ENCODE measurements at places on chromosomes 6 and 20. TPM values are rescaled to one million over a fixed set of nuclear protein-coding genes. Genes with fewer than 3 reads are reported as not detected.
A peak's percentile ranks its signal among the peaks of the same experiment; 100 is the strongest.

- DNase-seq = no peak
Observed at GRCh38 chr6:51678905-51679620, 408.4 kb downstream of the PKHD1 start.

- no peak for DNase-seq
Observed at GRCh38 chr6:14897831-14898230, 348.0 kb upstream of the JARID2 start.

- no peak for DNase-seq
Observed at GRCh38 chr6:111866857-111867256, 6.4 kb downstream of the FYN start.

Gene BPIFB4
- not detected for total RNA-seq

- no peak for DNase-seq
Observed at GRCh38 chr6:3683331-3683730, 68.2 kb downstream of the PXDC1 start.

GRCh38 chr20:35508493-35509218, 20.8 kb downstream of the C20orf173 start:
- DNase-seq = no peak

Gene WFDC5
- total RNA-seq = not detected

GRCh38 chr6:82711971-82712370, 348.4 kb downstream of the TPBG start:
- DNase-seq = peak; percentile 61

Gene NOTCH4
- total RNA-seq = 0.77 TPM

DNA sequence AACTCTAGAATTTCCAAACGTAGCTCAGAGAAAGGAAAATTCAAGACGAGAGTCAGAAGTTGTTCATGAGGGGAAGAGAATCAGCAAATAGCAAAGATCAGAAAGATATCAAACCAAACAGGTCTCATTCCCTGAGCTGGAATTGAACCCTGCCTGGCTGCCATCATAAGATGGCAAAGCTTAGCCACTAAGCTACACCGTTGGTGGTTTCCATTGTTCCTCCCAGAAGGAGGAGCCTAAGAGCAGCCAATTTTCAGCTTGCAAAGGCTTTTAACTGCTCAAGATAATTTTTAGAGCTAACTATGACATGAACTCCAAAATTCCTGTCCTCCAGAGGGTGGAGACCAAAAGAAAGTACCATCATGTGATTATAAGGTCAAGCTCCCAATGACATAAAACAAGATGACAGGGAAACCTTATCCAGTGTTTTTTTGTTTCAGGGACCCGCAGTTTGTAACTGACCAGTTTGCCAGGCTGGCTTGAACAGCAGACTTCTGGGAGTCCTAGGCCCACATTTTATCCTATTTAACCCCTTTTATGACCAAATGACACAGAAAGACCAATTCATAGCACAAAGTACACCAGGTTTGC, 55.9 kb downstream of the COL11A2 start:
- DNase-seq = no peak

Gene SLC12A5
- total RNA-seq = 0.50 TPM

- DNase-seq = no peak
Observed at GRCh38 chr6:137522831-137523230, 28.6 kb upstream of the OLIG3 start.

GRCh38 chr20:62819494-62820174, 2.8 kb downstream of the COL9A3 start:
- peak; percentile 69 for DNase-seq

GRCh38 chr6:24283043-24283985, 74.5 kb downstream of the DCDC2 start:
- peak; percentile 81 for DNase-seq

GRCh38 chr6:11865680-11866300, 87.2 kb upstream of the ADTRP start:
- peak; percentile 50 for DNase-seq

Gene BMP2
- 15.9 TPM for total RNA-seq

GRCh38 chr20:3704087-3704486, 8.3 kb downstream of the SIGLEC1 start:
- no peak for DNase-seq

Gene DTD1
- total RNA-seq = 50.8 TPM

DNA sequence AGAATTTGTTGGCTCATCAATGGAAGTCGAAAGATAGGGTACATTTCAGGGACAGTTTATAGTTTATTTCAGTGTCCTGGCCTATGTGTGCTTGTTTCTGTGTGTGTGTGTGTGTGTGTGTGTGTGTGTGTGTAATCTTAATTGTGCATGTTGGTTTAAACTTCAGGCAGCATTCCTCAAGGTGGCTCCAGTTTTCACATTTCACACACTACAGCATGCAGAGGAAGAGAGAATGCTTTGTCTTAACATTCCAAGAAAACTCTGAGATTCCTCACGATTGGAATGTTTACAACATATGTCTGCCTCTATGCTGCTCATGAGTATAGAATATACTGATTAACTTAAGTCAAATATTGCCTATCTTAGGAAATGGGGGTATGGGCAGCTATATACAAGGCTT, 332.6 kb upstream of the EPHA7 start:
- no peak for DNase-seq

DNA sequence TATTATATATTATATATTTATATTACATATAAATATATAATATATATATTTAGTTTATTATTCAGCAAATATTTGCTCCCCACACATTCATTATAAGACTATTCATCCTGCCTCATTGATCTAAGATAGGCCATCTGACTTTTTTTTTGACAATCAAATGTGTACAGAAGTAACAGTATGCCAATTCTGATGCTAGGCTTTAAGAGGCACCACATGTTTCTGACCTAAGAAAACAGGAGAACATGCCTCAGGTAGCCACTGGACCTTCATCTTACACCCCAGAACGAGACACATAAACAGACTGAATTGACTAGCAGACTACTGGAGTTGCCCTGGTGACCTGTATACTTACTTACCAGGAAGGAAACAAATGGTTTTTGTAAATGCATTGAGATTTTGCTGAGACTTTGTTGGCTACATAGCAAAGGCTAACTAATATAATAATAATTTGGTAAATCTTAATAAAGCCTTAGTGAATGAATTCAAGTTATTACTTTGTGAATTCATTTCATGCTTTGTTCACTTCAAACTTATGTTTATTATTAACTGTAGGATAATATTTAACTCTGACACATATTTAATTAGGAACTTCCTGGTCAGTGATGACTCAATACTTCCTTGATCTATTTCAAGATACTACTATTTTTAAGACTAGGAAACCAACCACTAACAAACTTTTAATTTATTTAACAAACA, 13.4 kb upstream of the MYO6 start:
- DNase-seq = peak; percentile 26

- DNase-seq = no peak
Observed at GRCh38 chr6:139131736-139132280, 3.1 kb upstream of the HECA start.

Gene RBBP8NL
- not detected for total RNA-seq

GRCh38 chr20:57251344-57251743, 15.1 kb downstream of the BMP7 start:
- no peak for DNase-seq

Gene TFAP2D
- total RNA-seq = not detected

DNA sequence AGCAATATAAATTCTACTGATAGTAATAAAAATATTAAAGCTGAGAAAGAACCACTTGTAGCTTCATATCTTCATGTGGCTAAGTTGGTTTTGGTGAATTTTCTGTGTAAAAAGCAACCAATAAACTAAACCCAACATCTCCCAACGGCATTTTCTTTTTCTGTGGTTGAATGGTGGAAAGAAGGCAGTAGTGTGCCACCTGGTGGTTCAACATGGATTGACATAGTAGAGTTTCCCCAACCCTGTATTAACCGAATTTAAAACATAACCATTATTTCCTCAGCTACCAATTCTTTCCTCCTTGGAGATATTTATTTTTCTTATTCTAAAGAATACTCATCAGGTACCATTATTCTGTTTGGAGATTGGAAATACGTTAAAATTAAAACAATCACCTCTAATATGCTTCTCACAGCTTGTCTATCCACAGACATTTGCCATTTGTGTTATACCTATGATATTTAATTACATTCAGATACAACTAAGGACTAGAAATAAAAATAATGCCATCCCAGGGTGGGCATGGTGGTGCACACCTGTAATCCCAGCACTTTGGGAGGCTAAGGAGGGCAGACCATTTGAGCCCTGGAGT, 117.1 kb upstream of the EEF1E1 start:
- peak; percentile 69 for DNase-seq

DNA sequence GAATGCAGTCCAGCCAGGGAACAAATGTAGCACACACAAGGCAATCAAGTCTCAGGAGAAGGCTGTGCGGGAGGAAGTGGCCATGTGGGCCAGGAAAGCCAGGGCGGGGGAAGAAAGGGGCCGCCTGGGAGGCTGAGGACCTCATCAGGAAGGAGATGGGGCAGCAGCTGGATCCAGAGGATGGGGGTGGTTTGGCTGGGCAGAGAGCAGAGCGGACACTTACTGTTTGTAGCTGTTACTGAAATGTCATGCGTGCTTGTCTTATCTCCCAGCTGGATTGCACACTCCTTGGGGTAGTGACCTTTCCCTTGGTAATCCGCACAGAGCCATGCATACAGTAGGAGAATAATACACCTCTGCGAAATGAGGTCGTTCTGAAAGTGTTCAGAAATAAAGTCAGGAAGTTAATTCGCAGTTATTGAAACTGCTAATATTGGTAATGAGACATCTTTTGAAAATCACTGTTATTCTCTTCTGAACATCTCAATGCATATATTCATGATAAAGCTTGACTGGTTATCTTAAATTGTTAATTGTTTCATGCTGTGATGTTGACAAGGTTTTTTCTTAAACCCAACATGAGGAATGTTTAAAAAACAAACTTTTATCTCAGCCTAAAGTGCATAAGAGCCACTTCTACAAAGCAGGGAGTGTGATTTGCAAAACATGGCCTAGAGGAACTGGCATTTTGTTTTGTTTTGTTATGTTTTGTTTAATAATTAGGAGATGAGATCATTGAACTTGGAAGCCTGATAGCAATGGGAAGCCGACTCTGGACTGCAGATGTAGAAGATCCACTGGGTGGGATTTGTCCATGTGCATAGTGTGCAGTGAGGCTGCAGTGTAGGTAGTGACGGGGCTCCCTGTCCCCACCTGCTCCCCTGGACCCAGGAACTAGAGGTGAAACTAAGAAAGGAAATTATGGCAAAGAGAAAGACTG, 18.0 kb upstream of the MAP3K4 start:
- DNase-seq = peak; percentile 80

- DNase-seq = peak; percentile 58
Observed at GRCh38 chr6:106097411-106098231, 11.5 kb downstream of the PRDM1 start.

DNA sequence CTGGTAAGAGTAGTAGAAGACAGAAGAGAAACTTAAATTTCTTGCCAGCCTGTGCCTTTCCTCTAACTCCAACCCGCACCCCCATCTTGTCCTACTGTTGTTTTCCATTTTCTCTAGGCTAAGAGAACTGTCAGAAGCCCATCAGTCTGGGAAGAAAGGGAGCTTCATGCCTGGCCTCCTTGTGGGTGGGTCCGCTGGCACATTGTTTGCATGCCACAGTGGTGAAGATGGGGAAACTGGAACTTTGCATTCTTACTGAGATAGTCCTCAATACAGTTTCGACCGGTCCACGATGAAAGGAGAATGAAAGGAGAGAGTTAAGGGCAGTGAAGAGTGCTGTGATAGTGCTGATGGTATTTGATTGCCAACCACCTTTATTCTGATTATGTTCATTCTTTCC, 103.1 kb downstream of the TCP11 start:
- DNase-seq = no peak

DNA sequence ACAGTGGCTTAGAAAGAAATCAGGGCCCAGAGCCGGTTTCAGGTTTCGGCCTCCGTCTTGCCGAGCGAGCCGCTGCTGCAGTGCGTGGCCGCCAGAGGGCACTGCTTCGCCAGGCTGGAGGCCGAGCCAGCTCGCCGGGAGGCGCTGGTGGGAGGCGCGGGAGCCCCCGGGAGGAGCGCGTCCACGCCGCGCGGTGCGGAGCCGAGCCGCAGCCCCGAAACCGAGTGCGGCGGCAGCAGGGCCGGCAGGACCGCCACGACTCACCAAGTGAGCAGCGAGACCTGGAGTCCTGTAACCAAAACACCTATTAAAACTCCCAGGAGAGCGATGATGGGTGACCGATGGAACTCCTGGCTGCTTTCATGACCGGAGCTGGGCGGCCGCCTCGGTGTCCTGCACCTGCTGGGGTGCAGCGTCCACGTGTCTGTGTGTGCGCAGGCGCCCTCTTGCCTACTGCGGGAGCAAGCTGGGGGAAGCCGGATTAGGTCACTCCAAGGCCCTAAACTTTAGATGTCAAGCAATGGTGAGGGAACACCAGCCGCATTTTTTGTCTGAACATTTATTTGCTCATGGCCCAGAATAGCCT, 186.9 kb upstream of the UST start:
- peak; percentile 72 for DNase-seq

- peak; percentile 72 for DNase-seq
Observed at GRCh38 chr6:53128842-53129241, 19.8 kb downstream of the GCM1 start.

- DNase-seq = no peak
Observed at GRCh38 chr6:99287523-99287922, 62.0 kb downstream of the FAXC start.

Gene HLA-DMA
- 12.1 TPM for total RNA-seq

Gene PRDM1
- total RNA-seq = 5.4 TPM

DNA sequence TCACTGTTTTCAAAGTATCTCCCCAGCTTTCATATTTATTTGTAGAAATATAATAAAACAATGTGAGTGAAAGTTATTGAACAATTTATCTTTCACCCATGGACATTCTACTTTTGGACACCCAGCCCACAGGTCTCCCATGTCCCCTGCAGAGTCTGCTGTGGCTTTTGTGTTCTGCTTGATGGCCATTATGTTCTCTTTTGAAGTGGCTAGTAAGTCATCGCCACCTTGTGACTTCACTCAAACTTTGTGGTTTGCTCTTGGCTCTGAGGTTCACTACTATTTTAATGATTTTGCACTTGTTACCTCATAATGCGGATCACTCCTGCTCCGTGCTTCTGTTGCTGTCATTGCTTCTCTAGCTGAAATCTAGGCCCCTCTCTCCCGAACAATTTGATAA, 10.2 kb upstream of the DEFB113 start:
- DNase-seq = no peak

DNA sequence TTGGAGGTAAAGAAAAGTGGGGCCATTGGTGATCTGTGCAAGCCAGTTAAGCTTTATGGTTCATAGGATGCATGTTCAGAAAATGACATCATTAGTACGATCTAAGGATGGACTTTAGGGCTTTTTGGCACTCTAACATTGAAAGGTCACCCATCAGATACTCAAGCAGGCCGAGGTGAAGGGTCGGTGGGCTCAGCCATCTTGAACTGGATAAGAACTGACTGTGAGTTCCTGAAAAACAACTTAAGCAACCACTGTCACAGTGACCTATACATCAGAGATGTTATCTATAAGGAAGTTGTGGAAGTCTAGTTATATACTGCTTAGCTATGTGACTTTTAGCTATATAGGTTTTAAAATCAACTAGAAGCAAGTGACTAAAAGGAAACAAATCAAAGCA, 13.0 kb upstream of the ITCH start:
- DNase-seq = no peak

Gene HAO1
- not detected for total RNA-seq

DNA sequence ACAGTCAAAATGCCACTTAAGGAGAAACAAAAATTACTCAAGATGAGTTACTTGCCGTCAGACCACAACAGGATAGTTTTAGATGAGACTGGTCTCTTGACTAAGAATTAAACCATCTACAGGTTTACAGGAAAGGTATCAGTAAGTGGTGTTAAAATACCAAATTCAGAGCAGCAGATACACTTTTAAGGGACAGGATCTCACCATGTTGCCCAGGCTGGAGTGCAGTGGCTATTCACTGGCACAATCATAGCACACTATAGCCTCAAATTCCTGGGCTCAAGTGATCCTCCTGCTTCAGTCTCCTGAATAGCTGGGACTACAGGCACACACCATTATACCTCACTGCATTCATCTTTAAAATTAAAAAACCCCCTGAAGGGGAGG, 4.7 kb downstream of the MCCD1 start:
- DNase-seq = no peak
